ENCODE measurements at places on chromosomes 6 and 20.

- DNase-seq: no peak
Observed at GRCh38 chr6:63561288-63561687, 11.0 kb upstream of the LOC128125822 start.

DNA sequence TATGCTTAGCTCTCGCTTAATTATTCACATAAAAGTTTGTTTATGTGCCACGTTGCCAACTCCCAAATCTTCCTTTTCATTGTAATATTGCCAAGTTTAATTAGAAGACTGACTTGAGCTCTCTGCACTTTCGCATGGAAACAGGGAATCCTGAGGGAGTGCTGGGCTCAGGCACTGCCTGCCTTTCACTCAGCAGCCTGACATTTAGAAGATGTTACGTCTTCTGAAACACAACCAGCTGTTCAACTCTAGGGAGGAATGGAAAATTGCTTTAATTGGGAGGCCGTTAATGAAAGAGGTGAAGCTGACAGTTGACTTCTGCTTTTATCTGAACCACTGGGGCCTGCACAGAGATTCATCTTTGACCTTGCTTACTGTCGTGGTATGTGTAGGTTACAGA lies 77.4 kb upstream of the MTHFD1L start:
- no peak for DNase-seq

DNA sequence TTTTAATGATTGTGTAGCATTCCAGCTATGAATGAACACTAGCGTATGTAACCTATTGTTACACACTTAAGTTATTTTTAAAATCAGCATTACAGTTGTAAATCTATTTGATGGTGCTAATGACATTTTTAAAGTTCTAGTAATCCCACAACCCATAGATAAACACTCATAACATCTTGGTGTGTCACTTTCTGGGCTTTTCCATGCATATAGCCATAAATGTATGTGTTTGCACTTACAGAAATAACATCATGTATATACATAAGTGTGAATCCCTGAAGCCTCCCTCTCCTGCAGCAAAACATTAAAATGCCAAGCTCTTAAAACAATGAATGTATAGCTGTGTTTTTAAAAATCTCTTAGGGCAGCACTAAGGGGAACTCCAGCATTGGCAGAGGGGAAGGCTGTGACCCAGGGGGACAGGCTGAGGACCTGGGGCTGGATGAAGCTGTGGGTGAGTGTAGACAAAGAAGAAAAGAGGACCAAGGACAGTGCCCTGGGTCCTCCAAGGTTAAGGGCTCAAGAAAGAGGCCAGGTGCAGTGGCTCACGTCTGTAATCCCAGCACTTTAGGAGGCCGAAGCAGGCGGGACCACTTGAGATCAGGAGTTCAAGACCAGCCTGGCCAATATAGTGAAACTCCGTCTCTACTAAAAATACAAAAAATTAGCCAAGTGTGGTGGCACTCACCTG lies 929 bp upstream of the CENPB start:
- DNase-seq: no peak

GRCh38 chr6:158653577-158654354 lies 3.9 kb downstream of the SYTL3 start:
- no peak for DNase-seq

DNA sequence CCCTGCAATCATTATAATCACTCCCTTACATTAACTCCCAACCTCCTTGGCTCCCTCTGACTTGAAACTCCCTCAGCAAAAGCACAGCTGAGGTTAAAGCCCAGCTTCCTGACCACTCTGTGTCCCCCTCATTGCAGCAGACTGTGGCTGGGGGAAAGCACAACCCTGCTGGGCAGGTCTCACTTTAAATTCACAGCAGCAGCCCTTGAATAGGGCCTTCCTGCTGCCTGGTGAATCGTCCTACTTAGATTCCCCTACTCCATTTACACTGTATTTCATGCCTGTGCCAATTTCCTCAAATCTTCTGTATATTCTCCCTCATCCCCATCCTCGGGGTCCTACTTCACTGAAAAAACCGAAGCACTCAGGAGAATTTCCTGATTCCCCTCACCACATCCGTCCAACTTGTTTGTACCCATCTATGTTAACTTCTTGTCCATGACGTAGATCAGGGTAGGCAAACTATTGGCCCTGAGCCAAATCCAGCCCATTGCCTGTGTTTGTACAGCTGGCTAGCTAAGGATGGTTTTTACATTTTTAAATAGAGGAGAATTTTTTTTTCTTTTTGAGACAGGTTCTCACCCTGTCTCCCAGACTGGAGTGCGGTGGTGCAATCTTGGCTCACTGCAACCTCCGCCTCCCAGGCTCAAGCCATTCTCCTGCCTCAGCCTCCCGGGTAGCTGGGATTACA lies 31.5 kb upstream of the GCM1 start:
- DNase-seq: no peak
